Caudate nucleus (tissue), 63 donors: ENCODE measurements at places on chromosomes 7 and 10.

DNA sequence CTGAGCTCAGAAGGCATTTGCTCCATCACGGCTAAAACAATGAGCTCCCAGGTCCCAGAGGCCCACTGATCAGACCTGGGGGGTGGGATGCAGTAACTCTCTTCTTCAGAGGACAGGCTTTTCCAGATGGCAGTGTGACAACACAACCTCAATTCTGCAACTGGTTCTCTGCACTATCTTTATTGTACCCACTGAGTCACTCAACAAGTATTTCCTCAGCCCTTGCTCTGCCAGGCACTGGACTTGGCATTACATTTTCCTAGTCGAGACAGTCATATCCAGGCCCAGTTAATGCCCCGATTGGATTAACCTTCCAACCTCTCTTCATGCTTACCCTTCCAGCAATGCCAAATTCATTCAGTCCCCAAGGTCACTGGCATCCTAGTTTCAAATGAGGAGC lies 72.6 kb downstream of the JAZF1 start:
- DNase-seq, result no peak

DNA sequence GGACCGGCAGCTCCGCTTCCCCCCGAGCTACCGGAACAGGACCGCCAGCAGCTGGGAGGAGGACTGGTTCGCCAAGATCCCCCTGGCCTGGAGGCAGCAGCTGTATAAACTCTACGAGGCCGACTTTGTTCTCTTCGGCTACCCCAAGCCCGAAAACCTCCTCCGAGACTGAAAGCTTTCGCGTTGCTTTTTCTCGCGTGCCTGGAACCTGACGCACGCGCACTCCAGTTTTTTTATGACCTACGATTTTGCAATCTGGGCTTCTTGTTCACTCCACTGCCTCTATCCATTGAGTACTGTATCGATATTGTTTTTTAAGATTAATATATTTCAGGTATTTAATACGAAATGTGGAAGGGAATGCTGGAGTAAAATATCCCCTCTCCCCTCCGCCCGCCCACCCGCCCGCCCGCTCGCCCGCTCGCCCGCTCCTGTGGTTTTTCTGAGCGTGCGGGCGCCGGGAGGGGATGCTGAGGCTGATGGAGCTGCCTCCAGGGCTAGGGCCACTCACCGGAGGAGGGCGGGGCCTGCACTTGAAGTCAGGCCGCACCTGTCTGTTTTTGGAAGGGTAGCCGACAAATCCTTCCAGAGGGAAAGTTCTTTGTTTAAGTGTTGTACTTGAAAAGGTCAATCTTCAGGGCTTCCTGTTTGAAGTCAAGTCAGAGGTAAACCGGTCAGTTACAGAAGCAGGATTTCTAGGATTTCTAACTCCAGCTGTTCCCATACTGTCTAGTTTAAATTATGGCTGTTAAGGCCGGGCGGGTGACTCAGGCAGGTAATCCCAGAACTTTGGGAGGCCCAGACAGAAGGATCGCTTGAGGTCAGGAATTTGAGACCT lies 30.5 kb downstream of the CHST12 start:
- DNase-seq, result no peak

DNA sequence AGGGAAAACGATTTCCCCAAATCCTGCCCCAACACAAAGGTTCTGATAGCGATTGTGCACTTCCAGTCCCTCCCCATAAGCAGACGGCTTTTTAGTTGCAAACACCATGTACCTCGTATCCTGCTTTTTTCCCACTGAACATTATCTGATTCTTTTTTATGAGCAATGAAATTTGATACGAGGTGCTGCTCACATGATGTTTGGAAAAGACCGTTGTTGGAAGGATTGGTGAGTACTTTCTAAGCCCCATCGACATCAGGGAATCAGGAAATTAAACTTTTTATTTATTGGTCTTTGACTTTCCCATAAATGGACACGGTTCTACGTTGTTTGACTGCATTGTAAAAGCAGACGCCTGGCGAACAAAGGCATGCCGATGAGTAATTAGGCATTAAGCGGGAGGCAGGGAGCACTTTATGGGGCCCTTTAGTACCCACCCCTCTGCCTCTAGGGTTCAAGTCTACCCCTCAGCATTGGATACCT lies 49.4 kb downstream of the TEX36 start:
- DNase-seq, result no peak

GRCh38 chr10:24971374-24971773 lies 19.0 kb upstream of the PRTFDC1 start:
- DNase-seq, result no peak

- DNase-seq, result peak; percentile 9
Observed at GRCh38 chr10:3486346-3487065, 298.5 kb downstream of the KLF6 start.

GRCh38 chr10:51083356-51083853 lies 9.1 kb downstream of the PRKG1 start:
- no peak for DNase-seq

DNA sequence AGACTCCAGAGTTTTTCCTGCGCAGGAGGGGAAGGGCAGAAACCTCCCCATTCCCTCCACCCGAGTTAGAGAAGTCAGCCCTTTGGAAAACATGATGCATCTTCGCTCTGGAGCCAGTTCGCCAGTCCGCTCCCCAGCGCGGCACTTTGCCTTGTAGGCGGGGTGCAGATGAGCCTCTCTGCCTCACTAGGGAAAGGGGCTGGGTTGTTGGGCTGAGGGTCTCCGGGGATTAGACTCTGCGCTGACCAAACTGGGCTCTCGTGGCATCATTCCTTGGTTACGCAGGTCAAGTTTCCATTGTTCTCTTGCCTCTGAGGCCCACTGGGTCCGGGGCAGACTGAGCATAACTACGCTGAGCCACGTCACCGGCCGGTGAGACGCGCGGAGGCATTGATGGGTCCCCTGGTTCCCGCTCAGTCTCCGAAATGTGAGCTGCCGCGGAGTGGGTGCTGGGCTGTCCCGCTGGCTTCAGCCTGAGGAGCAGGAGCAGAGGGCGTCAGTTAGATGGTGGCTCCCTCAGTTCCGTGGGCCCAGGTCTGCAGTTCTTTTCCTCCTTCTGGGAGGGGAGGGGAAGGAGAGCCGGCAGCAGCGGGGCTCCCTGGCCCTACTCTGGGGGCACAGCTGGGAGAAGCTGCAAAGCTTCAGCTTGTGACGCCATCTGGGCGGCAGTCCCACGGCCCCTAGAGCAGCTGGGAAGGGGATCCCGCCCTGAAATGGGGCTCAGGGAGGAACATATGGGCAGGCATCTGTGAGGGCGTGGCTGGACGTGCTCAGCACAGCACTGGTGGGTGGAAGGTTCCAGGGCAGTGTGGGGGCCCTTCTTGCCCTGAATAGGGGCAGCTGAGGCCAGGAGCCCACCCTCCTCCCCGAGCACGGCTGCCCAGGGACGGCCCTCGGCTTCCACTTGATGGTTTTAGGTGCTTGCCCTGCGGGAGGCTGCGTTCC lies 121.3 kb upstream of the BTBD16 start:
- DNase-seq, result no peak

DNA sequence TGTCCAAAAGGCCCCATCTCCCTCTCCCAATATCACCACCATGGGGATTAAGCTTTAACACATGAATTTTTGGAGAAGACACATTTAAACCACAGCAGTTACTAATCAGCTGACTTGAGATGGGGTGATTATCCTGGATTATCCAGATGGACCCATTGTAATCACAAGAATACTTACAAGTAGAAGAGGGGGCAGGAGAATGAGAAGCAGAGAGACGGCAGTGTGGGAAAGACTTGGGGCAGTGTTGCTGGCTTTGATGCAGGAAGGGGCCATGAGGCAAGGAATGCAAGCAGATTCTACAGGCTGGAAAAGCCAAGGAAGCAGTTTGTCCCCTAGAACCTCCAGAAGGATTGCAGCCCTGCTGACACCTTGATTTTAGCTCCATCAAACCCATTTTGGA lies 30.7 kb upstream of the INMT start:
- no peak for DNase-seq

GRCh38 chr10:103751667-103752290 lies 103.6 kb downstream of the SH3PXD2A start:
- no peak for DNase-seq

DNA sequence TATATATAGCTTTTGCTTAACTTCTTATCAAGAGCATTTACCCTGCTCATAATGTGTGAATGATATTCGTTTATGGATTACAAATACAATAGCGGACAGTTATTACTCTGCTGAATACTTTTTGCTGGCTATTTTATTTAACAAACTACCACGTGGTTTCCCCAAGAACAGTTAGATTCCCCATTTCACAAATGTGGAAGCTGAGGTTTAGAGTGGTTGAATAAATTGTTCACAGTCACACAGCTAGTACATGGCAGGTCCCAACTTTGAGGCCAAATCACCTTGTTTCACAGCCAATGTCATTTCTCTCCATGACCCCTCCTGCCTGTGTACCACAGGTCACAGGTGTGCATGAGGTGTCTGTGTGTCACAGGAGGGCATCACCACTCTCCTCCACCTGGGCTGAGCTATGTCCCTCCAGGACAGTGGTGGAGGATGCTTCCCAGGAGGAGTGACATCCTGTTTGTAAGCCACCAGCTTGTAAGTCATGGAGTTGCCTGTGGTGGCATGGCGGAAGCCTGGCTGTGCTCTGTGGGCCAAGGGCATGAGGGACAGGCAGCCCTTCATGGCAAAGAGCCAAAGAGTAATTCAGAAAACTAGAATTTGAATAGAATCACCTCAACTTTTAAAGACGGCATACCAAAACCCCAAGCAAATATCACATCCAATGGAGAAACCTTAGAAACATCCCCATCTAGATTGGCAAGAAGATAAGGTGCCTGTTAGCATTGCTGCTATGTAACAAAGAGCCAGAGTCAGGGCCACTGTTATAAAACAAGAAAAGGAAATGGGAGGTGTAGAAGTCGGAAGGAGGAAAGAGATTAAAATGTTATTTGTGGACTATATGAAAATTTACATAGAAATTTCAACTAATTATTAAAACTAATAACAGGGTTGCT lies 51.9 kb downstream of the AOC1 start:
- no peak for DNase-seq

DNA sequence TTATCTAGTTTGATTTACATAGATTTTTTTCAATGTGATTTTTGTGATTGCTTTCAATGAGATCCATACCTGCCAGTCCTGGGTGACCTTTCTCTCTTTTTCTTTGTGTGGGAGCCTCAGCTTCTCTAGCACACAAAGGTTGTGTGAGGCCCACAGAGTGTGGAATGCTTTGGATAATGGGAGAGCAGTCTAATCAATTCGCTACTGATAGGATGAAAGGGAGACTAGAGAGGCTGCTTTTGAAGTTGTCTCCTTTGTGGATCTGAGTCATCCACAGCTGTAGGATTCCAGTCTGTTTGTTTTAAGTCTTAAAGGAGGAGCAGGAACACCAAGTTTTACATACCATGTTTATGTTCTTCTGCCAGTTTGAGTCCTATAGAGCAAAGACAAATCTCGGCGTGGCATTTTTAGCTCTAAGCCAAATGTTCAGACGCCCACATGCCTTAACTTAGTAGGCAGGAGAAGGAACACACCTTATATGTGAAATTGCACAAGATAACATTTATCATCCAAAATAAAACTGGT lies 330.0 kb downstream of the ARL4A start:
- peak; percentile 63 for DNase-seq

DNA sequence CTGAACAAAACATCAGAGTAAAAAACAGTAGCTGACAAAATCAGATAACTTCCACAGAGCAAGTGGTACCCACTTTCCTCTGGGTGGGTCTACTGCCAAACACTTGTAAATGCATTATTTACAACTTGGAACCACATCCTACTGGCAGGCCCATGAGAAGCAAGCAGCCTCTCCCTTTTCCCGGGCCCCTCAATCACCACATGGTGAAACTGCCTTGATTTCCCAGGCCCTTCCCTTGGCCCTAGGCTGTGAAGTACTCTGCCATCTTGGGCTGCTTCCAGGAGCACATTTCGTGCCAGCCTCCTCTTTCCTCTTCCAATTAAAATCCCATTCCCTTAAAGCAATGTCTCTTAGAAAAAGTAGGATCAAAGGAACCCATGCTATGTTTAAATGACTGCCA lies 71.4 kb downstream of the CUZD1 start:
- no peak for DNase-seq

- DNase-seq, result no peak
Observed at GRCh38 chr10:44389150-44389549, 4.3 kb upstream of the CXCL12 start.

GRCh38 chr7:23026164-23026563 lies 12.2 kb upstream of the HYCC1 start:
- no peak for DNase-seq

DNA sequence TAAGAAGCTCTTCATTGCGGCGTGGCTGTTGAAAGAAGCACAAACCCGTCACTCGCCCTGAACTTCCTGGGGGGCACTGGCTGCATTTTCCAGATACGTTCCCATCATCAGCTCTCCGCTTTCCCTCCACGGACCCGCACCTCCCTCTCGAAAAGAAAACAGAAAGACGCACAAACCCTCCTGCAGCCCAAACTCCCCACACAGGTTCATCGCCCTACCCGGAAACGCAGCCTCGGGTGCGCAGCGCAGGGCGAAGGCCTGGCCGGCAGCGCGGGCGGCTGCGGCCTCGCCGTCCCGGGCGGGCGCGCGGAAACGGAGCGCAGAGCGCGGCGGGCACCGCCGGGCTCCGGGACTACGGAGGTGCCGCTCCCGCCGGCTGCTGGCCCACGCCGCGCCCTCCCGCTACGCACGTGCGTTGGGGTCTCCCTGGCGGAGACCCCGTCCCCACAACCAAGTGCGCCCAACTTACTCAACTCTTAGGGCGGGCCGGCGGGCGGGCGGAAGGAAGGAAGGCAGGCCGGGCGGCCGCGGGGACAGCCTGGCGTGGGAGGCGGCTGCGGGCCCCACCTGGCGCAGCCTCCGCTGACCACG lies 822 bp downstream of the ZNF800 start:
- no peak for DNase-seq

- DNase-seq, result no peak
Observed at GRCh38 chr7:128398016-128398840, 11.6 kb downstream of the IMPDH1 start.

DNA sequence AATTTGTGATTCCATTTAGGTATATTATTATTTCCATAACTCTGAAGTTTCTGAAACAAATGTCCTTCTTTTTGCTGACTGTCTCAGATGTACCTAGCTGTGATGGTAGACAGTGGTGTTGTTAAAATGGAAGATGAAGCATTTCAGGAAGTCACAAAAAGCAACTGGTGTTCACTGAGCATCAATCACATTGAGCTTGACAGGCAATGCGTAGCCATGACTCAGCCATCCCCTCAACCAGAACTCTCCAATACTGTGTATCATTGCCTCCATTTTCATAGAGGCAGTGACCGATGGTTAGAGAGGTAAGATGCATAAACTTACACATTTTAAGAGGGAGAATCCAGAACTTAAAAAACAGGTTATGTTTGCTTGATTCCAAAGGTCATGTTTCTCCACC lies 434.0 kb downstream of the INHBA start:
- DNase-seq, result no peak
